ENCODE measurements at places on chromosomes 7 and 10.

DNA sequence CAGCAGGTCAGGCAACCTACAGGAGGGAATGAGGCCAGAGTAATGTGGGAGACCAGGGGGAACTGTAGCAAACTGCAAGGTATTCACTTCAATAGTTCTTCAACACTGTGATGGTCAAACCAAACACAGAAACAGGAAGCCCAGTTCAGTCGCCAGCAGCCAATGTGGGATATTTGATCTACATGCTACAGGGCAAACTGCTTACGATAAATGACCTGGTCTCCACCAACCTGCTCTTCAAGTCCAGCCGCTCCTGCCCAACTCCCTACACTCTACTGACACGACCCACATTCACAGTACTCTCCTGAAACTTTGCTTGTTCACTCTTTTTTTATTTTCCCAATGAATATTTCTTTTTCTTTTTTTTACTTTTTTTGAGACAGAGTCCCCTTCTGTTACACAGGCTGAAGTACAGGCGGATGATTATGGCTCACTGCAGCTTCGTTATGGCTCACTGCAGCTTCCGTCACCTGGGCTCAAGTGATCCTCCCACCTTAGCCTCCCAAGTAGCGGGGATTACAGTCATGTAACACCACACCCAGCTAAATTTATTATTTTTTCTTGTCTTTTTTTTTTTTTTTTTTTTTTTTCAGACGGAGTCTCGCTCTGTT is 42.1 kb downstream of the MDH2 start:
- no peak for DNase-seq

DNA sequence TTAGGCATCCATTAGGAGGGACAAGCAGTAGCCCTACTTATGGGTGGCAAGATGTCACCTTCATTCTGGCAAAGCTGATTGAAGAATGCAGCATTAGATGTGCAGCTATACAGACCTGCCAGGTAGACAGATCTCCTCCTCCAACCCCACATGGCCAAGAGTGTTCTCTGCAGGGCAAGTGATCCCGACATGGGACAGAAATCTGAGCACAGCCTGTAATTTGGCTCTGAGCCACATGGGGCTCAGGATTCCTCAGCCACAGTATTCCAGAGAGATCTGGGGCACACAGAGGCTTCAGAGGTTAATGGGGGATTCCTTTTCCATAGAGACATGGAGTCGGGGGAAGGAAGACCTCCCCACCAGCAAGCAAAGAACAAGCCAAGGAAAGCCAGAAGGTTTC is 58.7 kb upstream of the GDF10 start:
- DNase-seq: no peak

- DNase-seq: no peak
These were observed 8.1 kb downstream of the DYNC2I1 start for GRCh38 chr7:158864507-158864820.

DNA sequence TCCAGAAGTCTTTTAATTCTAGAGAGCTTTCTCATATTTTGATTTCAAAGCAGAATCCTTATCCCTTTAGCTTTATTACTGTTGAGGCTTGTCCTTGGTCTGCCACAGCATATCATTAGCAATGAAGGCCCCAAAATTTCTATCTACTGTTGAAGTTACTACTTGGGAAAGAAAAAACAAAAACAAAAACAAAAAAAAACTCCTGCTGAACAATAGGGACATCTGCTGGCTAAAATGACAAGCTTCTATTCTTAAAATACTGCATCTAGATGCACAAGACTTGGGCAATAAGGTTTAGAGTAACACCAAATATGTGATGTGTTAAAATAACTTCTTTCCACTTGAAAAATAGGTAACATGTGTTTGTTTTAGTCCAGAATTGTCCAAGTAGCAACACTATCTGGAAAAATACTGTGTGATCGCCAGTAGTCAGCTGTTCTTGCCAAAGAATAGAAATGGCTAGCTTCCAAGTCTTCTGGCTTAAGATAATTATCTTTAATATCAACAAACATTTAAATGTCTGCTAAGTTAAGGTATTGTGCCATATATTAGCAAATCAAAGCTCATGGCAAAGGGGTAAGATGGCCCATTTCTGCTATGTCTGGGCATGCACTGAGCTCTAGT is 3.8 kb upstream of the DMTF1 start:
- no peak for DNase-seq

DNA sequence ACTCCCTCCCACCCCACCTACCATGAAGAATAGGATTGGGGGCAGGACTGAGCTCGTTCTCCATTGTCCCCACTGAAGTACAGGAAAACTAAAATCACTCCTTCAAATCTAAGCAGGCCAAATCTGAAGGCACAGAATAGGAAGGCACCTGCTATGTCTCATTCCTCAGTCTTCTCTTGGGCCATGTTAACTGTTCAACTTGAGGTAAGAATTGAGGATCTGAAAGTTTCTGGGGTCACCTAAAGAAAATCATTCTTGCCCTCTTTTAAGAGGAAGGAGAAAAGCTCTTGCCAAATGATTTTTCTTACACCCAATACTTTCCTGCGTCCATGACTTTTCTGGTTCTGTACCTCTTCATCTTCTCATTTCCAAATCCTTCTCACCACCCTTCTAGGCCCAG is 4.9 kb downstream of the CPN1 start:
- DNase-seq: no peak

GRCh38 chr7:115208710-115209560 is 287.0 kb downstream of the MDFIC start:
- no peak for DNase-seq

DNA sequence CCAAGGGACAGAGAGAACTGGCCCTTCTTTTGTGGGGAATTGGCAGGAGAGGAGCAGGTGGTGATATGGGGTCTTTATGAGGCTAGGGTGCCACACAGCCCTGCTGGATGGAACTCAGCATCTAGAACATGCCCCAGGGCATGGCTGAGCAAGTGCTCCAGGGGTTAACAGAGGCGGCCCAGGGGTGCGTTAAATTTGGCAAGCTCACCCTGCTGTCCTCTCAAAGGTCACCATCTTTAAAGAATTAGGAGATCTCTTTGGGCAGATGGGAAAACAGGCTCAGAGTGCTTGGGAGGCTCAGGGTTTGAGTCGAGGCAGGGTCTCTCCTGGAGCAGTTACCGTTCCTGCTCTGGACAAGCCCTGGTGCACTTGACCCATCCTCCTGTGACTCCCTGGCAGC is 21.4 kb upstream of the UNC5B start:
- no peak for DNase-seq

GRCh38 chr10:130804778-130805634 is 506.5 kb downstream of the TCERG1L start:
- no peak for DNase-seq

- DNase-seq: no peak
These were observed 46.3 kb downstream of the HK1 start for GRCh38 chr10:69324583-69324982.

All from CD4-positive, alpha-beta T cell treated with Interleukin-6 for 4 hours (primary cell).